ENCODE measurements at places on chromosomes 2 and 18.

- no peak for DNase-seq
These were observed 51.3 kb upstream of the SLC1A4 start for GRCh38 chr2:64937687-64938491.

DNA sequence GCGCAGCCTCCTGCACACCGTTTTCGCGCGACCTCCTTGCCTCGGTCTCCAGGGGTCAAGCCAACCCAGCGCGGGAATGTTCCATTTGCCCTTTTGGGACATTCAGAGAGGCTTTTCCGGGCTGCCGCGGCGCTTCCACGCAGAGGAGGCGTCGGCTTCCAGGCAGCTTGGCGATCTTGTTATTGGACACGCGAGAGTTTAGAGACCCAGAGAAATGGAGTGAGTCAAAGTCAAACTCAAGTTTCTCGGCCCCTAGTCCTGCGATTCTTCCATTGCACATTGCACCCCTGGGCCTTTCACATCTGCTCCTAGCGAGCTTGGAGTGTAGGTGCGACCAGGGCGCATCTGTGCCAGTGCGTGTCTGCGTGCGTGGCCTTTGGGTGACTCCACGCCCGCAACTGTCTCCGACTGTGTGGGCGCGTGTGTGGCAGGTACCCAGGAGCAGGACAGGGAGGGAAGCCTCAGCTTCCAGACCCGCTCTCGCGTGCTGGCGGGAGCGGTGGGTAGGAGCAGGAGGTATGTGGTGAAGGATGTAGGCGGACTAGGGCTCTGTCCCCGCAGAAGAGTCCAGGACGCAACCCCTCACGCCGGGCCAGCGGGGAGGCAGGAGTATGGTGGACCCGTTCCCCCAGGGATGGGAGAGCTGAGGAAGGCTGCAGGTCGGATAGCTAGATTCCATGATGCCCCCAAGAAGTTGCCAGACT is 13.5 kb downstream of the SIX3 start:
- no peak for DNase-seq

DNA sequence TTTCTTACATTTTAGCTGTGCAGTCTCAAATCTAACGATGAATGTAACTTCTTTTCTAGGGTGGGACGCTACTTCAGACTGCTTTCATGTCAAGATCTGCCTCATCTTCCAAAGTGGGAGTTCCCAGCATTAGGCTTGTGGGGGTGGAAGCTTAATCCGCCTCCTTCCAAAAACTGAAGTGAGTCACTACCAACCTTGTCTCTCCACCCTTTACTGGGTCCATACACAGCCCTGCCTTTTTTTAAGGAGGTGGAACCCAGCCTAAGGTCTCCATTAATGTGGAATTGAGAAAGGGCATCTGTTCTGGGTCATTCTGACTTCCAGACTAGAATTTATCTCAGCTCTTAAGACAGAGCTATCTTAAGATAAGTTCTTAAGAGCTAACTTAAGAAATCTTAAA is 42.0 kb upstream of the NFE2L2 start:
- no peak for DNase-seq

GRCh38 chr2:203707530-203707929 is 1.1 kb downstream of the CD28 start:
- no peak for DNase-seq

DNA sequence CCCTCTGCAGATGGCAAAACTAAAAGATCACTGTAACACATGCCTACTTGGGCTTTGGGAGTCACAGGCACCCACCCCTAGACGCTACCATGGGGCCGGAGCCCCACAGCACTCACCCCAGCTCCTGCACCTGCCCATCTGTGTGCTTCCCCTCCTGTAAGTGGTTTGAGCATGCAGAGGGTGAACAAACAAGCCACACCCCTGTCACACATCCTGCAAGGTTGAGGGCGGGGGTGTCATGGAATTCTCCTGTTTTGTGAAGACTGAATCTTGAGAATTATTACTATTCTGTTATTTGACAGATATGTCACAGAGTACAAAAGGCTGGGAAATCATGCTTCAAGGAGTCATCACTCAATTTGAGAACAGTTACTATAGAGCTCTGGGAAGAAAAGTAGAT is 60.9 kb downstream of the RFTN2 start:
- peak; percentile 2 for DNase-seq

GRCh38 chr2:20916604-20917286 is 93.8 kb upstream of the LDAH start:
- peak; percentile 23 for DNase-seq

DNA sequence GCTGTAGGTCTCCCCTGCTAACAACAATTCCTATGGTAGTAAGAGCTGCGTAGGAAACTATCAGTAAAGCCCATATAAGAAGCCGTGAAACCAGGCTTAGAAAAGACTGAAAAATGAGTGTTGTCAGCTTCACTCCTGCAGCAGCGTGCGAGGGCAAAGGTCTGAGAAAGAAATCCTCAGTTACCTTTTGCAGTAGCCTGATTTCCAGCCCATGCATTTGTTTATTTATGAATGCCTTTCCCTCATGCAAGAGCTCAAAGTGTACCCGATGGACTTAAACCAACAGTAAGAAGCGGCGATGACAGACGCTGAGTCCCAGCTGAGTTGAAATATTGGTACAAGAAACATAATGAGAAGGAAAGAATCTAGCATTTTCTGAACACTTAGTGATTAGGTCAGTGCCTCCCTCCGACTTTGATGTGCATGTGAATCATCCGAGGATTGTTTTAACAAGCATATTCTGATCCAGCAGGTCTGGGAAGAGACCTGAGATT is 15.0 kb upstream of the POLI start:
- DNase-seq, result no peak

- no peak for DNase-seq
These were observed 131.1 kb downstream of the LRRTM4 start for GRCh38 chr2:77391119-77391518.

- DNase-seq, result no peak
These were observed 79.9 kb downstream of the GALNT14 start for GRCh38 chr2:31058096-31059035.

DNA sequence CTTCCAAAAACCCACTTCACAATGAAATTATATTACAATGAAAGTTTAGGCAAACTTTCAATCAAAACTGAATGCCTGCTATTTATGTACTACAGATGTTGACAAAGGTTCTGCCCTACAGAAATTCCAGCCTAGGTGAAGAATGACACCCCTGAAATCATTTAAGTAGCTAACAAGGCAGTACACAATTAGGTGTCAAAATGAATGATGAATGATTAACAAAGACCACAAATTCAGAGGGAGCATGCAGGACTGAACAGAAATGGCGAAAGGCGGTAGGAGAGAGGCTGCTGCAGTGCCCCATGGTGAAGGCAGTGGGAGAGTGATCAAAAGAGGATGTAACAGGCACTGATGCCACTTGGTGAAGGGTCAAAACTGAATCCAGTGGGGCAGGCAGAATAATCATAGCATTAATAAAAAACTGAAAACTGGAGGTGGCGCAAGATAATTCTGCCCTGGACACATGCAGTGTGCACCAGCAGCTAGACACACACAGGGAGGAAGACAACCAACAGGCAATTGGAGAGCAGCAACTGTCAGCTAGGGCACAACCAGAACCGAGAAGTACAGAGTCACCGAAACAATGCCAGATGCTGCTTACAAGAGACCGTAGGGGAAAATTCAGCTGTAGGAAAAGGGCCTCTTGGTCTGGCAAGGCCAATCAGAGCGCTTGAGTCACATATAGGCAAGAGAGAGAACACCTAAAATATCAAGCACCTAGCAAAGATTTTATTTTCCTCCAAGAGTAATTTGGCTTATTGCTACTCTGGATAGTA is 4.5 kb downstream of the TMEM131 start:
- no peak for DNase-seq

GRCh38 chr2:157334335-157334734 is 8.7 kb upstream of the ERMN start:
- no peak for DNase-seq

- no peak for DNase-seq
These were observed 66.8 kb upstream of the DNER start for GRCh38 chr2:229780856-229781773.

DNA sequence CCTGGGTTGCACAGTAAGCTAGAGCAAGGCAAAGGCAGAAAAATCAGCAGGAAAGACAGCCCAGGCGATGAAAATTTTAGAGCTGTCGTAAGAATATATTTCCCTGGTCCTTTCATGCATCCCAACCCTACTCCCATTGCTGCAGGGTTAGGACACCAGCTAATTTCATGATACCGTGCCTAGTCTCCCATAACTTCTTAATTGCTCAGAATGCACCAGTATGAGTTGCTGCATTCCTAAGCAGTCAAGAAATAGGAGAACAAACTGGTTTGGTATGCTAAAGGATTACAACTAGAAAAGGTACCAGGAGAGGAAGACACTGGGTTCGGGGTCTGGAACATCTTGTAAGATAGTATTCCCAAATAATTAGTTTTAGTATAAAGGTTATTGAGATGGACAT is 269.4 kb upstream of the NRXN1 start:
- DNase-seq, result no peak

- DNase-seq, result no peak
These were observed 1213.1 kb upstream of the SLC39A10 start for GRCh38 chr2:194443926-194444325.

GRCh38 chr18:10035281-10035991 is 121.6 kb downstream of the VAPA start:
- peak; percentile 64 for DNase-seq

DNA sequence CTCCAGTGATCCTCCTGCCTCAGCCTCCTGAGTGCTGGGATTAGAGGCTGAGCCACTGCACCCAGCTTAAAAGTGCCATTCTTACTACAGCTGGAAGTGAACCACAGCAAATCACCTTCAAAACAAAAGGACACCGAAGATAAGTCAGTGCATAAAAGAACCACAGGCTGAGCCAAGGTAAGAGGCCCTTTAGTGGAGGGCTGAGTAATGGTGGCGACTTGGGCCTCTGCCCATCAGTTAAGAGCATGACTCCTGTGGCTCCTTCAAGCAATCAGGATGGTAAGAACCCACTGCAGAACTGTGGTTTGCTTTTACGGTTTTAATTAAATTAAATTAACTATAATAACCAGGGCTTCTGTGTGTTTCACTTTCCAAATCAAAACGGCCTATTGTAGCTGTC is 75.1 kb downstream of the CTAGE1 start:
- DNase-seq, result peak; percentile 71

- no peak for DNase-seq
These were observed 688 bp downstream of the CDH20 start for GRCh38 chr18:61333746-61334490.

DNA sequence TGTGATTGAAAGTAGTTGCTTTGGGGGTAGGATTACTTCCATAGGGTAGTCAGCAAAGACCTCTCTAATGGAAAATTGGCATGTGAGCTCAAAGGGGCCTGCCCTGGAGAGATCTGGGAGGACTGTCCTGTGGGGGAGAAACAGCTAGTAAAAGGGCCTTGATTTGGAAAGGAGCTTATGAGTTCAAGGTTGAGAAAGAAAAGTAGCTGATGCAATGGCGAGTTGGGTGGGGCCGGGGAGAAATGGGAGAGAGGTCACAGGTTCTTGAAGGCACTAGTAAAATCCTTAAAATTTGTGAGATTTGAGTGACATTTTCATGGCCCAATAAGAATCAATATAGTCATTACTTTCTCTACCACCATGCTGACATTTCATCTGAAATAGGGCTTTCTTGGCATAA is 82.0 kb upstream of the CCDC195 start:
- DNase-seq, result no peak

GRCh38 chr2:32068-32467 is 14.2 kb downstream of the FAM110C start:
- no peak for DNase-seq

GRCh38 chr18:68826121-68826520 is 28.2 kb downstream of the CCDC102B start:
- DNase-seq, result no peak

- no peak for DNase-seq
These were observed 39.7 kb upstream of the EPAS1 start for GRCh38 chr2:46257476-46257875.

- no peak for DNase-seq
These were observed 1451.3 kb upstream of the SLC39A10 start for GRCh38 chr2:194205568-194206227.

DNA sequence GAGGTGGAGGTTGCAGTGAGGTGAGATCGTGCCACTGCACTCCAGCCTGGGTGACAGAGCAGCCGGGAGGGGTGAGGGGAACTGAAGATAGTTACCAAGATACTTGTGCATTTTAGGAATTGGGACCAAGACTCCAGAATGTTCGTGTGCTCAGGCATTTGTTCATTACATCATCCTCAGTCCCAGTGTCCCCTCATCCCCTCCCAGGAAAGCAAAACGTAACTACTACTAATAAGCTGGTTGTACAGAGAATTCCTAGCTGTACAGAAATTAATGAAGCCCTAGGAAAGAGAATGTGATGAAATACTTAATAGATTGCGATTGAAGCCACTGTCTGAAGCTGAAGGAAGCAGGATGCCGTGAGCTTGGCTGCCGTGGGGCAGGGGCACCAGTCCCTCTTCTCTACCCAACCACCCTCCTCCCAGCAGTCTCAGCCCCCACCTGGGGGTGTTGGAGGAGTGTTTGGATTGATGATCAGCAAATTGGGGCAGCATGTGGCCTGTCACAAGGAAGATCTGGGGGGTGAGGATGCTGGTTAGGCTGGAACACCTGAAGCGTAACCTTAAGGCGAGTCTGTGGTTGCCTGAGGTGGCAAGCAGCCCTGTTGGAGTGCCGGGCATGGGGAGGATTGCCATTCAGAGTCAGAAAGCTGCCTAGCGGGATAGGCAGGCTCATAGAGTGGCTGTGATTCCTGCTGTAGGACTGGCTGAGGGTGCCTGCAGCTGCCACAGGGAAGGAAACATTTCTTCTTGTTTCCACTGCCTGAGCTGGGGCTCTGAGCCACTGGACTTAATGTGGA is 140.9 kb downstream of the SH3RF3 start:
- no peak for DNase-seq

DNA sequence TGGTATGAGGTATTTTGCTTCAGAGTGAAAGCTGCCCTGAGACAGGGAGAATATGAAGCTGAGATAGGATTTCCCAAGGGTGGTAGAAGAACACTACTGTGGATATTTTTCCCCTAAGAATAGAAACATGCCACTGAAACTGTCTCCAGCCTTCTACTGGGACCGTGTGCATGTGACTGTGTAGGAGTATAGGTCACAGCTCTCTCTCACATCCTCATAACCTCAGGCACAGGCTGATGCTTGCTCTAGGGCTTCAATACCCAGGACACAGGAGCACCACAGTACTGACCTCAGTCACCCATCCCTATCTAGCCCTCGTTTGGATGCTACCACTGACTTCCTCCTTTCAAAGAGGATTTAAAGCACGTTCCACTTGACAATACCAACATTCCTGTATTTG is 67.2 kb downstream of the REV1 start:
- no peak for DNase-seq

GRCh38 chr18:63271148-63271547 is 48.4 kb downstream of the BCL2 start:
- no peak for DNase-seq
